ENCODE measurements at places on chromosomes 1 and 21.

GRCh38 chr1:111045033-111045722 is 81.5 kb upstream of the LRIF1 start:
- no peak for DNase-seq

- no peak for DNase-seq
These were observed 41.6 kb upstream of the GRHL3 start for GRCh38 chr1:24277420-24278169.

- DNase-seq = no peak
These were observed 83.2 kb upstream of the CNTN2 start for GRCh38 chr1:204959836-204960235.

- DNase-seq = no peak
These were observed 23.5 kb downstream of the CYP4B1 start for GRCh38 chr1:46822248-46822826.

DNA sequence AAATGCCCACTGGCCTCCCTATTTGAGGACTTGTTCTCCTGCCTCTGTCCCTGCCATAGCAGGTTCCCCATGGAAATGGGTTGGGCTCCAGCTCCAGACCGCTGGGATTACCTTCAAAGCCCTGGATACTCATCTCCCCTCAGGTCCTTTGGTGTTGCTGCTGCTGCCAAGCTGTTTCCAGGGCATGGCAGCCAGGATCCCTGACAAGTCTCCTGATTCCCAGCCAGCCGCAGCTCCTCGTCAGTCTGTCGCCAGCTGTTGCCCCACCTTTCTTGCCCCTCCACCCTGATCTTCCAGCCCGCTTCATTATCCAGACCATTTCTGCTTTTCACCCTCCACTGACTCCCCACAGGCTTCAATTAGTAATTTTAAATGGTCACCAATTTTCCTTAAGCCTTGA is 68.3 kb upstream of the KCND3 start:
- no peak for DNase-seq
